Suprapubic skin (tissue), 4 donors: ENCODE measurements at places on chromosomes 2 and 18. TPM values are rescaled to one million over a fixed set of nuclear protein-coding genes. Genes with fewer than 3 reads are reported as not detected.
A peak's percentile ranks its signal among the peaks of the same experiment; 100 is the strongest.

Gene SCYGR4
- total RNA-seq: 1.3 TPM

GRCh38 chr2:238425979-238426567 lies 654 bp upstream of the ASB1 start:
- peaks cover 5% of the 10 kb centered on the region for H3K36me3 ChIP-seq
- H3K4me1 ChIP-seq: peaks cover 36% of the 10 kb centered on the region
- DNase-seq: no peak
- H3K27me3 ChIP-seq: no peaks in the 10 kb centered on the region
- H3K27ac ChIP-seq: peak overlapping the region; percentile 93

DNA sequence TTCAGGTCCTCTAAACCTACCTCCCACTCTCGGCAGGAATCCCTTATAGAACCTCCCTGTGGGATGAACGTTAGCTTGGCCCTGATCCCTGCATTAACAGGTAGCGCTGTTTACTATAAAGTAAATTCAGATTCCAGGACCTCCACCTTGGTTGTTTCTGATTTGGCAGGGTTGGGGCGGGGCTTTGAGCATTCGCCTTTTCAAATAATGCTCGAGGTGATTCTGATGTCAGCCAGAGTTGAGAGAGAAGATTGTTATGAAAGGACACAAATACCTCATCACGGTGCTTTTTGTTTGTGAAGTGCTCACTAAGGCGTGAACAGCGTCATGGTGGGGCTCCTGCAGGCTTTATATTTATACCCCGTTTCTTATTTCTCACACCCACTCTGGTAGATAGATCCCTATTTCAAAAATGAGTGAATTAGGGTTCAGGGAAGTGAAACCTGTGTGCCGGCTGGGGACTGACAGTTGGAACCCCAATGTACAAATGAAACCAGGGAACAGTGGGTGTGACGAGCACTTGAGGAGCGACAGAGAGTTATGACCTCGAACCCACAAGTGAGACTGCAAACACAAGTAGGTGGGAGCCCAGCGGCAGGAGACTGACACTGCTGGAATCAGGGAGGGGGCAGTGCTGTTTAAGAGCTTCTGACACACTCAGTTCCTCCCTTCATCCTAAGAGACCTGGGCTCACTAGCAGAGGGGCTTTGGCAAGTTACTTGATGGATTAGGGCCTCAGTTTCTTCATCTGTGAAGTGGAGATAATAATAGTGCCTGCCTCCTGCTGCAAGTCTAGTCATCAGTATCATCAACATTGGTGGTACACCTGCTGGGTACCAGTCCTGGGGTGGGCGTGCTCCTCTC lies 14.2 kb upstream of the CXCR4 start:
- H3K27ac ChIP-seq: peak overlapping the region; percentile 29
- no peaks in the 10 kb centered on the region for H3K4me1 ChIP-seq
- peaks cover 7% of the 10 kb centered on the region for H3K27me3 ChIP-seq
- no peak overlapping the region for H3K4me3 ChIP-seq
- DNase-seq: no peak

- peak overlapping the region; percentile 9 for H3K27ac ChIP-seq
- no peaks in the 10 kb centered on the region for H3K27me3 ChIP-seq
- peaks cover 39% of the 10 kb centered on the region for H3K4me1 ChIP-seq
- no peak for DNase-seq
- no peak overlapping the region for H3K4me3 ChIP-seq
Observed at GRCh38 chr2:62292190-62292589, 96.3 kb downstream of the B3GNT2 start.

- H3K4me3 ChIP-seq: no peak overlapping the region
- no peak for DNase-seq
- H3K27me3 ChIP-seq: no peaks in the 10 kb centered on the region
- H3K36me3 ChIP-seq: no peaks in the 10 kb centered on the region
Observed at GRCh38 chr2:100224988-100225710, 82.8 kb upstream of the AFF3 start.

DNA sequence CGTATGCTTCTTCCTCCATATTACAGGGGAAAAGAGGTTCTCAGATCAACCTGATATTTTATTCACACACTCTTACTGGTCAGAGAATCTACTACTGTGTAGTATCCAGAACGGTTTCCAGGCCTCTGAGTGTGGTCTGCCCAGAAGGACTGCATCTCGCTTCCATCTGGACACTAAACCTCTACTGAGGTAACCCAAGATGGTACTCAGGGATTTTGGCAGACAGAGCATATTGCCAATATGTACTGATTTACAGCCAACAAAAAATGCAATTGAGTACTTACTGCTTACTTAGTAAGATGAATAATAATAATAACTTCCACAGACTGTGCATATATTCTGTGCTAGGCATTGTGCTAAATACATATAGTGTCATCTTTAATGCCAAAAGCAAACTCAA lies 55.8 kb downstream of the CYRIA start:
- no peak for DNase-seq
- no peaks in the 10 kb centered on the region for H3K36me3 ChIP-seq
- peaks cover 7% of the 10 kb centered on the region for H3K4me1 ChIP-seq
- no peak overlapping the region for H3K4me3 ChIP-seq

- H3K4me1 ChIP-seq: peaks cover 17% of the 10 kb centered on the region
- peaks cover 10% of the 10 kb centered on the region for H3K36me3 ChIP-seq
- no peak for DNase-seq
- H3K27ac ChIP-seq: peak overlapping the region; percentile 93
- peak overlapping the region; percentile 44 for H3K4me3 ChIP-seq
Observed at GRCh38 chr2:3535467-3535793, 16.1 kb upstream of the ADI1 start.

GRCh38 chr18:35084494-35085449 lies 43.6 kb downstream of the MAPRE2 start:
- no peak overlapping the region for H3K4me3 ChIP-seq
- H3K4me1 ChIP-seq: peaks cover 4% of the 10 kb centered on the region

- no peaks in the 10 kb centered on the region for H3K27me3 ChIP-seq
- H3K36me3 ChIP-seq: no peaks in the 10 kb centered on the region
- no peak for DNase-seq
- no peaks in the 10 kb centered on the region for H3K4me1 ChIP-seq
- no peak overlapping the region for H3K4me3 ChIP-seq
Observed at GRCh38 chr2:181240844-181241243, 216.3 kb upstream of the ITGA4 start.

- no peaks in the 10 kb centered on the region for H3K27me3 ChIP-seq
- H3K36me3 ChIP-seq: no peaks in the 10 kb centered on the region
- H3K4me3 ChIP-seq: peak overlapping the region; percentile 15
- peaks cover 54% of the 10 kb centered on the region for H3K4me1 ChIP-seq
Observed at GRCh38 chr2:235027558-235028214, 75.9 kb downstream of the SH3BP4 start.

- no peak overlapping the region for H3K4me3 ChIP-seq
- DNase-seq: no peak
Observed at GRCh38 chr2:33334083-33334482, 142.4 kb upstream of the RASGRP3 start.

- H3K27ac ChIP-seq: no peak overlapping the region
- DNase-seq: no peak
- H3K27me3 ChIP-seq: no peaks in the 10 kb centered on the region
- no peaks in the 10 kb centered on the region for H3K36me3 ChIP-seq
Observed at GRCh38 chr2:234444893-234445292, 52.0 kb downstream of the ARL4C start.

Gene FIGN
- total RNA-seq: 1.9 TPM

GRCh38 chr18:12783524-12783923 lies 80.7 kb downstream of the PSMG2 start:
- H3K36me3 ChIP-seq: no peaks in the 10 kb centered on the region
- no peak overlapping the region for H3K27ac ChIP-seq
- no peak for DNase-seq
- no peaks in the 10 kb centered on the region for H3K4me1 ChIP-seq

GRCh38 chr18:32893915-32894314 lies 121.1 kb upstream of the KLHL14 start:
- H3K27ac ChIP-seq: no peak overlapping the region
- H3K27me3 ChIP-seq: no peaks in the 10 kb centered on the region
- no peaks in the 10 kb centered on the region for H3K36me3 ChIP-seq
- H3K4me3 ChIP-seq: no peak overlapping the region

DNA sequence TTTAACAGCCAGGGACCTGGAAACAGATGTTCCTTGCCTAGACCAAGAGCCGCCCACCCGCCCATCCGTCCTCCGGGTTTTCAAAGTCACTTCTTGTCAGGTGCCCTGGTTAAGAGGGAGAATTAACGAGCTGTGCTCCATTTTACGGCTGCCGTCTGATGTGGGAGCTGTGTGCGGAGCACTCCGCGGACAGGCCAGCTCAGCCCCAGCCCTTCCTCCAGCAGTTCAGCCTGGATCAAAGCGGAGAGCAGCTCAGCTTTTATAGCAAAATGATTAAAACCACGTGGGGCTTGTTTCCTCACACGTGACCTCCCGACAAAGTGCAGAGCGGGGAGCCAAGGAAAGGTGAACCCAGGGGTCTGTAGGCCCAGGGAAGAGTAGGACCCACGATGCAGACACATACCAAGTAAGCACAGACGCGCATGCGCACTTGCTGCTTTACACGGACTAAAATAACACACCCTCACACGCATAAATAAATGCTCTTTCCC lies 46.1 kb upstream of the PKDCC start:
- H3K27me3 ChIP-seq: no peaks in the 10 kb centered on the region
- no peak for DNase-seq
- peak overlapping the region; percentile 10 for H3K27ac ChIP-seq
- peaks cover 7% of the 10 kb centered on the region for H3K4me1 ChIP-seq
- no peak overlapping the region for H3K4me3 ChIP-seq

DNA sequence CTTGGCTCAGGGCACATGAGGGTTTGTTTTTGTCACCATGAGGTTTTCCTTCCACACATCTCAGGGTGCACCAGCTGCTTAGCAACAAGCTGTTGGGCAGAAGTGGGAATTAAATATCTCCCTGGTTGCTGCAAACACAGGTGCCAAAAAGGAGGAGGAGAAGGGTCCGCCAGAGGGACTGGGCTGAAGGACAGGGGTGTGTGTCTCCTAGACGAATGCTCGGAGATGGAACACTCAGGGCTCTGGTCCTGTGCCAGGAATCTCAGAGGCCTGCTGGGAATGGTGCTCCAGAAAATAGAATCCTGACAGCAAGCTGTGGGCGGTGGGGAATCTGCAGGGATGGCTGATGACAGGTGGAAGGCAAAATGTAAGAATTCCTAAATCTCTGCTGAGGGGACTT lies 94.5 kb downstream of the VSNL1 start:
- no peaks in the 10 kb centered on the region for H3K4me1 ChIP-seq
- no peak overlapping the region for H3K4me3 ChIP-seq
- H3K36me3 ChIP-seq: no peaks in the 10 kb centered on the region
- no peaks in the 10 kb centered on the region for H3K27me3 ChIP-seq
- no peak for DNase-seq

GRCh38 chr2:237283131-237283928 lies 130.6 kb downstream of the COL6A3 start:
- no peaks in the 10 kb centered on the region for H3K36me3 ChIP-seq
- no peaks in the 10 kb centered on the region for H3K27me3 ChIP-seq
- no peak overlapping the region for H3K27ac ChIP-seq
- H3K4me1 ChIP-seq: peaks cover 15% of the 10 kb centered on the region
